Suppressor macrophage treated with lipopolysaccharide for 1 hour (primary cell): ENCODE measurements at places on chromosomes 3 and 15.

GRCh38 chr15:39595338-39596221 lies 14.7 kb downstream of the THBS1 start:
- DNase-seq: no peak

DNA sequence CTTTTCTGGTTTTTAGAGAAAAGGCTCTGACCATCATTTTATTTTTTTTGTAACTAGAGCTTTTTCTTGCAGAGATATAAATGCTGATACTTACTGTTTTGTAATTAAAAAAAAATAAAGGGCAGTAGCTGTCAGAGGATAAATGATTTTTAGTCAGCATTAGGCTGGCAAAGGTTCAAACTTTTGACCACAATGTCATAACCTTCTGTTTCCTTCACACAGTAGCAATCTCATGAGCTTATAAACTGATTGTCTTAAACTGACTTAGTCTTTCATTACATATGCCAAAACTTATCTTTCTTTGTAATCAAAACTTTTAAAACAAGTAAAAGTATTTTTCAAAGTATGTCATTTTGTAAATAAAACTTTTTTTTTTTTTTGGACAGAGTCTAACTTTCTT lies 841.9 kb downstream of the OTOL1 start:
- no peak for DNase-seq

- no peak for DNase-seq
Measured at GRCh38 chr3:29226706-29227105, 54.2 kb upstream of the RBMS3 start.

DNA sequence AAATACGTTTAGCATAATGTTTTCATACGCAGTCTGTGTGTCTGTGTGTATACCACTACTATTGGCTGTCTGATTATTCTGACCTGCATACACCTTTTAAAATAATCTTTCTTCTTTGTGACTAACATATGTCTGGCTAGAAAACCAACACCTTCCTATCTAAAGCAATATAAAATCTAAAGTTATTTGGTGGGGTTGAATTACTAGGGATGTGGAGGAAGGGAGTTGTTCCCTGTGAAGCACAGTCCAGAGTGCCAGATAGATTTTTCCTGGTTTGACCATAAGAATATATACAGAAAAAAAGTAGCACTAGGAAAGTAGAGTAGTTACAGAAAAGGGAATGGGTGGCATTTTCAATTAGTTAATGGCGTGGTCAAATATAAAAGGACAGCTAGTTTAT lies 918.8 kb downstream of the NAALADL2 start:
- no peak for DNase-seq

GRCh38 chr3:51794206-51794605 lies 15.2 kb upstream of the IQCF6 start:
- DNase-seq: no peak

DNA sequence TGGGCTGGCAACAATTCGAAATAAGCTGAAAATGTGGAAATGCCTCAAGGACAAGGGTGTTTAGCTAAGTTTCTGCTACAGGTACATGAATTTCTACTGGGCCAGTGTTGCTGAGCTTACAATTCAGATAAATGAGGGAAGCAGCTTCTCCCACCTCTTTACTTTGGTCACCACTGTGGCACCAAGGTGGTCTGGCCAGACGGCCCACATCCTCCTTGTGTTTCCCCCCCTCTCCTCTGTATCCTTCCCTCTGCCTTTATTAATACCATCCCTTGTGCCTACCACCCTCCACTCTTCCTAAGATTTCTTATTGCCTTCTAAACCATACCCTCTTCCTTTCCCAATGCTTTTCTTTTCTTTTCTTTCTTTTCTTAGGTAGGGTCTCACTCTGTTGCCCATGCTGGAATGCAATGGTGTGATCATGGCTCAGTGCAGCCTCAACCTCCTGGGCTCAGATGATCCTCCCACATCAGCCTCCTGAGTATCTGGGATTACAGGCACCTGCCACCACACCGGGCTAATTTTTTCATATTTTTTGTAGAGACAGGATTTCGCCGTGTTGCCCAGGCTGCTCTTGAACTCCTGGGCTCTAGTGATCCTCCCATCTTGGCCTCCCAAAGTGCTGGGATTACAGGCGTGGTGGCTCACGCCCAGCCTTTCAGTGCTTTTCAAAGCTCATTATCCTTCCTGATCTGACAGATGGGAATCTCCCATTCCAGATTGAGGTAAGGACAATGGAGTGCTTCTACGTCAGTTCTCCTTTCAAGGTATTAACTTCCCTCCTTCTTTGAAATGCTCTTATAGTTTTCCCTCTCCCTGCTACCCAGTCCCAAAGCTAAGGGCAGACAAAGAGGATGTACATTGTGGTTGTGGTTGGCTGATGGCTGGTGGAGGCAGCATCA lies 14.8 kb downstream of the ANXA2 start:
- DNase-seq: no peak
